Activated naive CD4-positive, alpha-beta T cell (primary cell): ENCODE measurements at places on chromosomes 7 and 10.

GRCh38 chr10:49598986-49599385, 11.1 kb upstream of the SLC18A3 start:
- DNase-seq, result no peak

DNA sequence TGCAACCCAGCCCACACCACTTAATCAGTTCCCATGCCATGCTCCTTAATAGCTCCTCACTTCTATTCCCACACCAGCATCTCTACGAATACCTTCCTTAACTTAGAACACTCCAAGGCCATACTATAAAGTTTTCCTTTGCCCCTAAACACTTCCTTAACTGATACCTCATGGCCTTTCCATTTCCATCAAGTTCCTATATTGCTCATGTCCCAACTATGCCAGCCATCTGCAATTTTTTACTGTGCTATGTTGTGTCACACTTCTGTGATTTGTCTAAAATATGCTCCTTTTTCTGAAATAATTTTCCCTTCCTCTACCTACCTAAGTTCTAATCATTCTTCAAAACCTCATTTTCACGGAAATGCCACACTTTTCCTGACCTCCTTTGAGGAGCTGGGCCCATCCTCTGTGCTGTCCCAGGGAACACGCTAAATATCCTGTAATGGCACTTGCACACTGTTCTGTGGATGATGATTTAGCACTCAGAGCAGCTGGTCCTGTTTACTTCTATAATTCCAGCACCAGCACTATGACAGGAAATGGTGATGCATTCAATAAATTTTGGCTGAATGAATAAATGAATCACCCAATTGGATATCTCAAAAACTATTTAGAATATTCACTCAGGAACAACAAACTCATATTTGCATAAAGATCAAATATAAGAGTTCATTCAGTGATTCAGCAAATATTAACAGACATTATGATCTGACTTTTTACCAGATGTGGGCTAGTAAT, 266.5 kb upstream of the HGF start:
- no peak for DNase-seq

DNA sequence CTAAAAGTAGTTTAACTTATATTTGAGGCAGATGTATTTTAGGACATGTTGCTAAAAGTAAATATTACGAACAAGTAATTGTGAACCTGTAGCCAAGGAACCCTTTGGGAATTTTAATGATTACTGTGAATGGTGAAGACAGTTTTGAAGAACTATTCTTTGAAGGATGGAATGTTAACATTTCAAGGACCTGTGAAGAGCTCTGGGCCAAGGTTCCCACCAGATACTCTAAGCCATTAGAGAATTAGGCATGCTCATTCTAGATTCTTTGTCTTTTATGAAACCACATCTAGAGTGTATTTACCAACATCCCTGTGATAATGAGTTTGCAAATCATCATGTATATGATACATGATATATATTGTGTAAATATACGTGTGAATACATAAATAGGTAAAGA, 99.8 kb downstream of the SEPTIN7 start:
- no peak for DNase-seq

- DNase-seq, result no peak
Observed at GRCh38 chr10:128324058-128324827, 198.0 kb upstream of the MKI67 start.

DNA sequence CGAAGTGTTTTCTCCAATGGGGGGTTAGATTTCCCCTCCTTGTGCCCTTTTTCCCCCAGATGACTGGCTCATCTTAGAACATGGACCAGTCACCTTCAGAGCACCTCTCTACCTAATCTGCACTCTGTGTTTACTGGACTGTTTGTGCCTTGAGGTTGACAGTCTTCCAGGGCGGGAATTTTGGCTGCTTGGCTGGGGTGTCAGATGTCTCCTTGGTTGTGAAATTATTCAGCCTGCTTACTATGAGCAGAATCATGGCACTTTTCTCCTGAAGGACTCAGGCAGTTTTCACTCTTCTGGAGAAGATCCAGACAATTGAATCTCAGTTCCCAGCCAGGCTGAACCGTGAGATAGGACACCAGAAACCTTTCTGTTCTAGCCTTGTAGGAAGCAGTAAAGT, 60.3 kb upstream of the NFKB2 start:
- no peak for DNase-seq

- no peak for DNase-seq
Observed at GRCh38 chr10:80165173-80165572, 32.6 kb downstream of the PLAC9 start.

DNA sequence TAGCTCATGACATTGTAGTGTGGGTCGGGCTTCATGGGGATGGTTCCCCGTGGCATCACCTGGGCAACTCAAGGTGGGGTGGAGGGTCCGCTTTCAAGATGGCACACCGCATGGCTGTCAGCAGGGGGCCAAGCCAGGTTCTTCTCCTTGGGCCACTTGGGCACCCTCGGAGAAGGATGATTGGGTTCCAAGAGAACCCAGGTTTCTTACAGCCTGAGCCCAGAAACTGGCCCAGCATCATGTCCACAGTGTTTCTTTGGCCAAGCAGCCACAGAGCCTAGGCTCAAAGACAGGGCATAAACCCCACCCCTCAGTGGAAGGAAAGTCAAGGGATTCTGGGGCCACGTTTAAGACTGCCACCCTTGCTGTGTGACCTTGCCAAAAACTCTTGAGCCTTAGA, 110.6 kb downstream of the PTPN20 start:
- no peak for DNase-seq

DNA sequence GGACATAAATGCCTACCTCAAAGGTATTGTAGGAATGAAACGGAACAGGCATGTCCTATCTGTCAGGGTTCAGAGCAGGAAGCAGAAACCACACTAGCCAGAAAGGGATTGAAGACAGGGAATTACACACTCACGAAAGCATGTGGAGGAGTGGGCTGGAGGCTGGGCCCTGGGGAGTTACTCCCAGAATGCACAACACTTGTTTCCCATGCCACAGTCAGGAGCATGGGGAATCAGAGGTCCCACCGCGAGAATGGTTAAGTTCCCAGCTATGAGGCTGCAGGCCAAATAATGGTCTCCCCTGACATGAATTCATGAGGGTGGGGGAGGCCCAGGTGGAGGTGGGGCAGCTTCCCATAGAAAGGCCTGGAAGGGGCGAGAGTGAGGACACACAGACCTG, 212.7 kb downstream of the HERPUD2 start:
- DNase-seq, result no peak
